ENCODE measurements at places on chromosomes 5 and 9.

DNA sequence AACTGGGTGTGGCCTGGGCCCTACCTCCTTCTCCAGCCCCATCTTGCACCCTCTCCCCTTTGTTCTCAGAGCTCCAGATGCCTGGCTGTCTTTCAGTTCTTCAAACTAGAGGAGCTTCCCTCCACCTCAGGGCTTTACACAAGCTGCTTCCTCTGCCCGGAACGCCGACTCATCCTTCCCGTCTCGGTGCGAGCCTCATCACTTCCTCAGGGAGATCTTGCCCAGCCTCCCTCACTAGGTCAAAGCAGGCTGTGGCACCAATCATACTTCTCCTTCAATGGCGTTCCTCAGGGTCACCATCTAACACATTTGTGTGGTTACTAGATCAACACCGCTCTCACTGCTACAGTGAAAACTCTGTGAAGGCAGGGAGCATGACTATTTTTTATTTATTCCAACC lies 56.2 kb upstream of the ZSWIM6 start:
- peak; percentile 15 for DNase-seq

- peak; percentile 69 for DNase-seq
These were observed 261.4 kb upstream of the KLF4 start for GRCh38 chr9:107750741-107751566.

- no peak for DNase-seq
These were observed 142.9 kb downstream of the PLK2 start for GRCh38 chr5:58317009-58317408.

- DNase-seq = no peak
These were observed 23.4 kb upstream of the LECT2 start for GRCh38 chr5:135978212-135978631.

DNA sequence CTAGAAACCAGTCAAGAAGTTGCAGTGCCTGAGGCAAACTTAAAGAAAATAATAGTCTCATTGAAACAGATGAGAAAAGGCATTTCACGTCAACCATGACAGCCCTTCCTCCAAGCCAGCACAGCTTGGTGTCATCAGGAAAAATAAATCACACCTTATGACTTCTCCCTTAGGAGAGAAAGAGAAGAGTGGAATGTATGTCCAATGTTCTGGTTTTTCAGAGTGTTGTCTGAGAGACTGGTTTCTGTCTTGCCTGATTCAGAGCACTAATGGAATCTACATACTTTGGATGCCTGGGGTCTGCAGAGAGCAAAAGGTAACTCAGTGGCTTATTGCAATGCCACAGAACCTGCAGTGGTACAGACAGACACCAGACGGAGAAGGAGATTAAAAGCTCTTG lies 105.5 kb upstream of the PDE4D start:
- peak; percentile 18 for DNase-seq

GRCh38 chr9:1495282-1496030 lies 445.3 kb downstream of the DMRT2 start:
- DNase-seq = no peak

GRCh38 chr5:90783460-90784333 lies 225.1 kb downstream of the ADGRV1 start:
- DNase-seq = peak; percentile 32

GRCh38 chr5:147411359-147412319 lies 98.2 kb downstream of the DPYSL3 start:
- DNase-seq = no peak

- no peak for DNase-seq
These were observed 8.9 kb upstream of the IL17B start for GRCh38 chr5:149387982-149388381.

GRCh38 chr5:34698109-34698419 lies 41.9 kb downstream of the RAI14 start:
- no peak for DNase-seq

GRCh38 chr5:172283020-172283861 lies at the start of gene UBTD2:
Gene UBTD2 (minus strand): TSS chr5:172283764. CDS start chr5:172283665, 99 bp downstream.
- DNase-seq = peak; percentile 75

DNA sequence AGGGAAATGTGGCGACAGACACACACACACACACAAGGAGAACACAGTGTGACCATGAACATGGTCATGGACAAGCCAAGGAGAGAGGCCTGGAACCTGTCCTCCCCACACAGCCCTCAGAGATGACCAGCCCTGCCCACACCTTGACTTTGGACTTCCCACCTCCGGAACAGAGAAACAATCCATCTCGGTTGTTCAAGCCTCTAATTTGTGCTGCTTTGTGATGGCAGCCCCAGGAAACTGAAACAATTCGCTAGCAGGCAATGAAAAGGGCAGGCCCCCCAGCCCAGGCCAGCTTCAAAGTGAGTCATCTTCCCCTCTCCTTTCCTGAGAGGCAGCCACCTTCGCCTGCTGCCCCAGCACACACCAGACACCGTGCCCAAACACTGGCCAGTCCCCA lies 47.7 kb downstream of the NSUN2 start:
- no peak for DNase-seq

GRCh38 chr5:23629396-23629795 lies 122.0 kb downstream of the PRDM9 start:
- DNase-seq = no peak

GRCh38 chr9:133917375-133917774 lies 74.7 kb downstream of the VAV2 start:
- DNase-seq = no peak

DNA sequence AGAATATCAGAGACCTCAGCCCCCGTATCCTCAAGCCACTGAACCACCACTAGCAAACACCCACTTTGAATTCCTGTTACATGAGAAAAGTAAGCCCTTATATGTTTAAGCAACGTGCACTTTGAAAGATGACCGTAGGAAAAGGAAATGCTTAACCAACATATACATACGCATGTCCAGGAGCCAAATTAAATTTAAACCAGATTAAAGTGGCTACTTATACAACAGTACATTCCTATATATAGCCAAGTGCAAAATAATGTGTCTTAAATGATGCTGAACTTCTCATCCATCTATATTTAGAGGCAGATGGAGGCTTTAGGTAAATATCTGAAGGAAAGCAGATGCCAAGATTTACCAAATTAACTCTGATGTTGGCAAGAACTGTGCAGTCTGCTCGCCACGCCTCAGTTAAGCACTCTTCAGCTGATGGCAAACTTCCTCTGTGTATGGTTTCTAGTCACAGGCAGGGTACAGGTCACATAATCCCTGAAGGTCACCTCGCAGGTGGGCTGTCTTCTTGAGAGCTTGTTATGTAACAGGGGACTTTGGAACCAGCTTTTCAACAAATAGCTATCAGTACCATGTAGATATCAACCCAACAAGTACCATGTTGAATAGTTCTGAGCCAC lies 8.6 kb downstream of the GCNT4 start:
- no peak for DNase-seq

DNA sequence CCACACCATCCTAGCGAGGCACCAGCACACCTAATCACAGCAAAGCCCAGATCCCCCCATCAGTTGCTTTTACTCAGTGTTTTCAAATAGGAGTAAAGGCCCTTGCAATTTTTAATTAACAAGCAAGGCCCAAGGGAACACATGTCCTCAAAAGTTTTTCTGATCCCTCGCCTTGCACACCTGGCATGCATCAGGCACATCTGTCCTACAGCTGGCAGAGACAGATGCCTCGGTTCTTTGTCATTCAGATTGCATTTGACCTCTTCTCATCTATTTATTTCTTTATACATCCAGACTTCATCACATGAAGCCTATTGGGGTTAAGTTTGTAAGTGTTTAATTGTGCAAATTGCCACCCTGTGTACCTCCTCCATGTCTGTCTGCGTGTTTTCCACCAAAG lies 241.4 kb downstream of the MARCHF11 start:
- no peak for DNase-seq

- DNase-seq = no peak
These were observed 1.2 kb upstream of the SLC1A3 start for GRCh38 chr5:36605241-36605640.

GRCh38 chr9:7432989-7433388 lies 366.6 kb downstream of the DMAC1 start:
- no peak for DNase-seq

DNA sequence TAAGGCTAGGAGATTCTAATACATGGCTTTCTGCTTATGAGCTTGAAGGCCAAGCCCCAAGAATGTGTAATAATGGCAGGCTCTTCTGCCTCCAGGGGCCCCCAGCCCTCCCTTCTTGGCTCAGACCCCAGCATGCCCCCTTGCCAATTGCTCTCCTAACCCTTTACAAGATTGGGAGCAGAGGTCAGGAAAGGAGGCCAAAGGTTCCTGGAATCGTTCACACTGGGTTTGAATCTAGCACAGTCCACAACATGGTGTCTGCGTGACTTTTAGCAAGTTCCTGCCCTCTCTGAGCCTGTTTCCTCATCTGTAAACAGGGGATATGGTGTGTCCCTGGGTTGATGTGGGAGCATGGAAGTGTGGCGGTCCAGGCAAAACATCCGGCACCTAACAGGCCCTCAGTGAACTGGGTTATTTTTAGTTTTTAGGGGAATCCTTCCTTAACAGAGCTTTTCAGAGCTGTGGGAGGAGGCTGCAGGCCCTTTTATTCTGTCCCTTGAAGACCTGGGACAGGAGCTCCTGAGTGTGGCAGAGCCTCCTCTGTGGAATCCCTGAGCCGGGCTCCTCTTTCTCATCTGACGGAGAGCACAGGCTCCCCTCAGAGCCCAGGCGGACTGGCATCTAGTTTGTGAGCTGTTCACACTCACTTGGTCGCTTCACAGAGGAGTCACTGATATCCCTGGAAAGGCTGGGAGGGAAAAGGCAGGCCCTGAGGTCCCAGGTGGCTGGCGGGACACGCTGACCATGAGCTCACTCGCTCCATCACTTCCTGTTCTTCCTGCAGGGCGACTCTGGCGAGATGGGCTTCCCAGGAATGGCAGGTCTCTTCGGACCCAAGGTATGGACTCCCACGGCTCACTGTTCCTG lies 23.4 kb upstream of the ORM1 start:
- DNase-seq = no peak

DNA sequence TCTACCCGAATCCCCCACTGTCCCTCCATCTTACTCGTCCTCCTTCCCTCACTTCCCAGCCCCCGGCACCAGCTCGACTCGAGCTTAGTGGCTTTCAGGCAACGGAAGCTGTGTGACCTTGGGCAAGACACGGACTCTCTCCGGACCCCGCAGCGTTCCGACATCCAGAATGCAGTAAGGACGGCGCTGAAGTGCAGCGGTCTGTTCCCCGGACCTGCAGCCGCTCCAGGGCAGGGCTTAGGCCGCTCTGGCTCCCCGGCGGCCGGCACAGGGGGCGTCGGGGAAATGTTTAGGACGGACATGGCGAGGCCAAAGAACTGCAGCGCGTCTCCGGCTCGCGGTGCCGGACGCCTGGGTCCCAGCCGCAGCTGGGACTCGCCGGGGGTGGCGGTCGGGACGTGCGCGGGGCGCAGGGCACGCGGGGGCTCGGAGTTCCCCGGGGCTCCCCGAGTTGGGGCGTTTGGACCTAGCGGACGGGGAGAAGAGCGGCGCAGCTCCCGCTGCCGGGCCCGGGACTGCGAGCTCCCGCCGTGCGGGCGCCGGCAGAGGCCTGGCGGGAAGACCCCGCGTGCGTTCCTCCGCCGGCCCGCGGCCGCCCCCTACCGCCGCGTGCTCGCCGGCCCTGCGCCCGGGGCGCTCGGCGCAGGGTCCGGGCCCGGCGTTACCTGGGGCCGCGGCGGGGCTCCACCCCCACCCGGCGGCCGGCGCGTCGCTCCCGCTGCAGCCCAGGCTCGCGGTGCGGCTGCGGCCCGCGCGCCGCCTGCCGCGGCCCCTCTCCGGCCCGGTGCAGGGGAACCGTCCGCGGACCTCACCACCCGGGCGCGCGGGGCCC lies 5.6 kb upstream of the RNF44 start:
- no peak for DNase-seq

- no peak for DNase-seq
These were observed 132.2 kb downstream of the RXRA start for GRCh38 chr9:134458207-134459108.
